Fibroblast of skin of left biceps (primary cell): ENCODE measurements at places on chromosomes 5 and 9.

- no peak for DNase-seq
Observed at GRCh38 chr5:160233215-160233614, 3.9 kb downstream of the FABP6 start.

GRCh38 chr9:83000765-83001164, 62.2 kb downstream of the RASEF start:
- DNase-seq: no peak

DNA sequence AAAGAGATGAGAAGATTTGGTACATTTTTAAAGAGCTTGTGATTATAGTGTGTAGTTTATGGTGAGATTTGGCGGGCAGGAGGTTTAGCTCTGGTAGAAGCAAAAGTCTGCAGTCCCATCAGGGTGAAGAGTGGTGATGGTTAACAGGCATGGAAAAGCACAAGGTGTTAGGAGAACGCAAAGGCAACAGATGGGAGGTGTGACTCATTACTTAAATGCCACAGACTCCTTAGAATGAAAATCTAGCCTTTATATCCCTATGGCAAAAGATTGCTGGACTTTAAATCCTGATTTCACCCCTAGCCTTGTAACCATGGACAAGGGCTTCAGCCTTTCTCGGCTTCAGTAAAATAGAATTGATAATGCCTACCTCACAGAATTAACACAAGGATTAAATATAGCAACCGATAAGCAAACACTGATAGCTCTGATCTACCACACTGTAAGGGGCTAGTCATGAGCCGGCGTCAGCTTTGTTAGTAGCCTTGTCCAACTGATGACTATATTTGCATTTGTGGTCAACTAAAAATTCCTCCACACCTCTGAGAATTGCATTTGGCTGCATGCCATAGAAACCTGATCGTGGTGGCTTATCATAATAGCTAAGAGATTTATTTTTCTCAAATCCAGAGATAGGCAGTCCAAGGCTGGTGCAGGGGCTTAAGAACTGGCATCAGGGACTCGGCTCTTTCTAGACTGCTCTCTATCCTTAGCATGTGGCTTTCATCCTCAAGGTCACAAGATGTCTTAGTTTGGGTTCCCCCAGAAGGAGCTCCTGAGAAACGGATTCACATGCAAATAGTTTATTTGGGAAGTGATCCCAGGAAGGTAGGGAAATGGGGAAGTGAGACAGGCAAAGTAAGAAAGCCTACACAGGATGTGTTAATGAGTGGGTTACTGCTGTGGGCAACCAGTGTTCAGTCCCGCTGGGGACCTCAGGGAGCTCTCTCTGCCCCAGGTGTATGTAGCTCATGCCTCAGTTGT, 19.6 kb downstream of the MFAP3 start:
- no peak for DNase-seq

DNA sequence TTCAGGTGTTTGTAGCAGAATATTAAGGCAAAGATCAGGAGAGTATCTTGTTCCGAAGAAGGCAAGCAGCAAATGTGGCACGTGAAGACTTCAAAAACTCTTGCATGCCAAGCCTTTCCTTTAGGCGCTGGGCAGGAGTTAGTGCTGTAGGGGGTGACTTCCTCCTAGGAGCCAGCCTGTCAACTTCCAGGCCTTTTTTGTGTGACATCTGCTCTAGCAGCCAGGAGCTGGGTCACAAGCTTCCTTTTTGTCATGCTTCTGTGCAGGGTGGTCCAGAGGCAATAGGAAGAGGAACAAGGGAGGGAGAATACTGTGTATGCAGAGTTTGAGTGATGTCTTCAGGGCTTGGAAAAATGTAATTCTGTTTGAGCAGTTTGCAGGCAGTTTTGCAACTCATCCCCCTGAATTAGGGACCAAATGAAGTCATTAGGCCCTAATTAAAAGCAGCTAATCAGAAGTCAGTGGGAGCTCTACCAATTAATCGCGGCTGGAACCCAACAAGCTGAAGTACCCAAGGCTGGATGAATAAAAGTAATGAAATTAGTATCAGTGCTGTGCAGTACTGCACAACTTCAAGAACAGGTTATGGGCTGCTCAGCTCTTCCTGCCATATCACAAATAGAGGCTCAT, 53.5 kb downstream of the TLR4 start:
- DNase-seq: no peak

DNA sequence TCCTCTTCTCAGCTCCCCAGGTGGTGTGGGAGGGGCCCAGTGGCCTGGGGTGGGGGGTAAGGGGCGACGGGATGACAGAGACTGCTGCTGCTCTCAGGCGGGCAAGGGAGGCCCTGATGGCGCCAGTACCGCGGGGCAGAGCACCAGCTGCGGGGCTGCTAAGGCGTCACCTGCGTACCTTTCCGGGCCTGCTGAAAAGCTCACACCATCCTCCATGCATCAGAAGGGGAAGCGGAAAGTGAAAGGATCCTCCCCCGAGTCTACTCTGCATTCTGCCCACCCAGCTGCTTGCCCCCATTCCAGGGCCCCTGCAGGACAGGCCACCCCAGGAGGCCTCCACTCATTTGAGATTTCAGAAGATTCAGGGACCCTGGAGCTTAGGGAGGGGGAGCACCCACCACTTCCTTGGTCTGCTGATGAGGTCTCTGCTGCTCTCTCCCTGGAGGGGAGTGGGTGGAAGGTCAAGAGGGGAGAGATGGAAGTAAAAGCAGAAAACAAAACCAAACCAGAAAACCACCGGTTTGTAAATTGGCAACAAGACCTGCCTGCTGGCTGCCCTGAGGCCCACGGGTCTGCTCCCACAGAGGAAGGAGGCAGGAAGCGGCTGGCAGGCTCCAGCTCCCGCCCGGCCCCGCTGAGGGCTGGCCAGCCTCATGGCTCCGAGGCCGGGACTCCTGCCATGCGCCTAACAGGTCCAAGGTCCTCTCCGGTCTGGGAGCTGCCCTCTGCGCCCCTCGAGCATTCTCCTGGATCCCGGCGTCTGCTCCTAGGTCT, 33.6 kb downstream of the PRRT1B start:
- DNase-seq: no peak

- no peak for DNase-seq
Observed at GRCh38 chr5:23405316-23406068, 101.9 kb upstream of the PRDM9 start.

DNA sequence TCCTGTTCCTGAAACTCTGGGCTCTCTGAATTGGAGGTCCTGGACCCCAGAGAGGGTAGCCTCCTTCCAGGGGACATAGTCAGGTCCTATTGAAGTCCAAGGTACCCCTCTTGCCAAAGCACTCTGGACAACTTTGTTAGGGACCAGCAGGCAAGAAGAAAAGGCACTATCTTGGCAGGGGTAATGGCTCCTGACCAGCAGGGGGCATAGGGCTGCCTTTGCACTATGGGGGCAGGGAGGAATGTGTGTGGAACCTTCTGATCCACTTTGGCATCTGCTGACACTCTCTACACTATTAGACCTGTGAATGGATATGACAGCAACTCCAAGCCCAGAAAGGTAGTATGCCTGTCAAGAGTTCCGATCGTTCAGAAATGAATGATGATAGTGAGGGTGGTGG, 179.0 kb upstream of the CD180 start:
- DNase-seq: no peak

DNA sequence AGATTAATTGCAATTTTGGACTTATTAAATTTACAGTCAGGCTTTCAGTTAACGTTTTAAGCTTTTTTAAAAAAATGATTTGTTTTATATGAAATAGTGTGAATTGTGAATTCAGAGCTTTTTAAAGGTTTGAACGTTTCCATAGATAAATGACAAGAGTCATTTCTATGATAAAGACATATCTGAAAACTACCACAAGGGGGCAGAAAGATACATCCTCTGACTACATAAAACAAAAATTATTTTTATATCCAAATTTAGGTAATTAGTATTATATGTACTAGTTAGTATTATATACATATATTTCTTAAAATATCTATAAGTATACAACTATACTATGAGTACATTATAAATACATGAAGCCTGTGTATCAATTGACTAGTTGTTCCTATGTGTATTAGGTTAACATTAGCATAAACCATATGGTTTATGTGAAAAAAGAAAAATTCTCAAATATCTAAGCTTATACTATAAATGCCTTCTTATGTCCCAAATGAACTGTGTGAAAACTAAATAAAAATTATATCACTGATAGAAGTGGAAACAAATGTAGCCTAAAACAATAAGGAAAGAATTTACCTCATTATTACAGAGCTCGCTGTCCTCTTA, 155.2 kb downstream of the MEF2C start:
- no peak for DNase-seq

DNA sequence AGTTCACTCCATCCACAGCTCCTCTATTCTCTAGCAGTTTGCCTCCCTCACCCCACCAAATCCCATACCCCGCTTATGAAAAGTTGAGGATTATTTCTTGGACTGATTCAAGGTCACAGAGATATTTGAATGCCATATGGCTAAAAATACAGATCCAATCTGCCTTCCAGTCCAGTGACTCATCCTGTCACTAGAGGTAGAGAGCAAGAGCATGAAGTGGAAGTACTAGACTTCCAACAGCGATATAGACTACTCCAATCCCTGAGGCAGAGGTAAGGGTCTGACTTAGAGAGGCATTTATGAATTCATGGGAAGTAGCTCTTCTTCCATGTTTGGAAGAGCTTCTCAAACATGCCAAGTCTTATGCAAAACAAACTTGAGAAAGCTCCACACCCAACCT, 72.4 kb upstream of the CCL21 start:
- no peak for DNase-seq
